NCI-H526 treated with DMSO at 0.1 percent for 48 hours (cell line): ENCODE measurements at places on chromosomes 4 and X.

DNA sequence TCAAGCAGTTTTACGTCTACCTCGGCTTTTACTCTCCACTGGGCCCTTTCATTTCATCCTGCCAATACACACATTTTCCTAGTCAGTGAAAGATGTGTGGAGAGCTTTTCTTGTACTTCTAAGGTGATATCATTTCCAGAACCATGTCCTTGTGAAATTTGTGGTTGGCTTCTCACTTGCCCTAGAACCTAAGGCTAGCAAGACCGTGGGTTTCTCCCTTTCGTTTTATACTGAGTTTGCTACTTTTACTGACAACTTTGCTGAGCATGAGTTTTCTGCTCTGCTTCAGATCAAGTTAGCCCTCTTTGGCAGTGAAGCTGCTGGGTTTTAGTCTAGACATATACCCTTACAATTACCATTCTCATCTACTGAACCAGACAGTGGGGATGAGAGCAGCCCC is 95.7 kb upstream of the FRMPD4 start:
- no peak for DNase-seq

DNA sequence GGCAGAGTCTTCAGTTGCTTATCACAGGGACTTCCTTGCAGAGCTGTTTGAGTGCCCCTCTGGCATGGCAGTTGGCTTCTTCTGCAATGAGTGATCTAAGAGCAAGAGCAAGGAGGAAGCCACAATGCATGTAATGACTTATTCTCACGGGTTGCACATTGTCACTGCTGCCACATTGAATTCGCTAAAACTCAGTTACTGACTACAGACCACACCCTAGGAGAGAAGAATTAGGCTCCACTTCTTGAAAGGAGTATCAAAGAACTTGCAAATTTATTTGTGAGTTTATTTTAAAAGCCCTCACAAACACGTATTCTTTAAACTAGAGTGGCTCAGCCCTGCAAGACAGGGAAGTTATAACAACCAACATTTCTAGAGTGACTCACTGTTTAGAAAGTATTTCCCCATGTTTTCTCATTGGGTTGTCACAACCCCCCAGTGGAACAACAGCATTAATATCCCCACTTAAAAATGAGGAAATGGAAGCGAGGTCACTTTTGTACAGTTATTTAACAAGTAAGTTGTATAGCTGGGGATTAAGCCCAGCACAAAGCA is 32.4 kb upstream of the RBPJ start:
- no peak for DNase-seq

DNA sequence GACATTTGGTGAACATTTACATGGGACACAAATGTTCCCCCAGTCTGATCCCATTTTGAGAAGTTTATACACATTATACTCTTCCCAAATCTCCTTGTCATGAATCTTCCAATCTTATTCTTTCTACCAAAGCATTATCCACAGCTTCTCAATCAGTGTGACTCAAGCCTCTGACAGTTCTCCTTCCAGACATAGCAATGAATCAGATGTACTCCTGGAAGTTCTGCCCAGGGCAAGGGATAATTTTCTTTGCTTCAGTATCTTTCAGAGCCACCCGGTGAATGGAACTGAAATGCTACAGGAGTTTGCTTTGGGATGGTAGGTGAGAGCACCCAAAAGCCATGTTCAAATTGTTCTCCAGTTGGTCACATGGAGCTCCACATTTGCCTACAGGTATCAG is 145.5 kb downstream of the ANXA5 start:
- DNase-seq, result no peak

GRCh38 chr4:2768921-2769336 is 12.8 kb upstream of the TNIP2 start:
- no peak for DNase-seq

DNA sequence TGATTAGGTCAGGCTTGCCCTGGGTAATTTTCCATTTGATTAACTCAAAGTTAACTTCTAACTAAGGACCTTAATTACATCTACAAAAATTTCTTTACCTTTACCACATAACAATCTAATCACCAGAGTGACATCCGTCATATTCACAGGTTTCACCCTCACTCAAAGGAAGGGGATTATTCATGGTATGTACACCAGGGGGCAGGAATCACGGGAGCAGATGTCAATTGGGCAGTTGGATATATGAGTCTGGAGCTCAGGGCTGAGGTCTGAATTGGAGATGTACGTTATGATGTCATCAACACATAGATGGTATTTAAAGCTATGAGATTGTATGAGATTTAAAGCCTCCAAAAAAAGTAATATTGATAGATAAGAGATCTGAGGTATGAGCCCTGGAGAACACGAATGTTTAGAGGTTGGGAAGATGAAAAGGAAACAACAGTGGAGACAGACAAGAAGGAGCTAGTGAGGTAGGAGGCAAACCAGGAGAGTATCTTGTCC is 52.9 kb downstream of the PGRMC1 start:
- DNase-seq, result no peak

DNA sequence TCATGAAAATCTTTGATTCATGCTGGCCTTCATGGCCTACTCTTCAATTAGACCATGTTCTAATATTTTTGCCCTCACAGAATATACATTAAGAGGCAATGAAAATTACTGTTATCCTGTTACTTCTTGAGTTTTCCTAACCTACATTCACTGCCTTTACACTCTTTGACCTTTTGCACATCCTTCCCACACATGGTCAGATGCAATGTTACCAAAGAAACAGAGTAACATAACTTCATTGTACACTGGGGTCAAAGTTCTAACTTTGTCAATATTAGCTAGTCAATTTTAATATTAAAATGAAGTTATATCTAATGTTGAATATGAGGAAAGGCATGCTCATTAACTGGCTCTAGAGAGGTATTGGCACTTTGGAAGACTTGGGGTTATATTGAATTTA is 284.8 kb downstream of the TEX13C start:
- DNase-seq, result no peak

- DNase-seq, result no peak
Observed at GRCh38 chrX:40096395-40097091, 1.2 kb downstream of the BCOR start.

DNA sequence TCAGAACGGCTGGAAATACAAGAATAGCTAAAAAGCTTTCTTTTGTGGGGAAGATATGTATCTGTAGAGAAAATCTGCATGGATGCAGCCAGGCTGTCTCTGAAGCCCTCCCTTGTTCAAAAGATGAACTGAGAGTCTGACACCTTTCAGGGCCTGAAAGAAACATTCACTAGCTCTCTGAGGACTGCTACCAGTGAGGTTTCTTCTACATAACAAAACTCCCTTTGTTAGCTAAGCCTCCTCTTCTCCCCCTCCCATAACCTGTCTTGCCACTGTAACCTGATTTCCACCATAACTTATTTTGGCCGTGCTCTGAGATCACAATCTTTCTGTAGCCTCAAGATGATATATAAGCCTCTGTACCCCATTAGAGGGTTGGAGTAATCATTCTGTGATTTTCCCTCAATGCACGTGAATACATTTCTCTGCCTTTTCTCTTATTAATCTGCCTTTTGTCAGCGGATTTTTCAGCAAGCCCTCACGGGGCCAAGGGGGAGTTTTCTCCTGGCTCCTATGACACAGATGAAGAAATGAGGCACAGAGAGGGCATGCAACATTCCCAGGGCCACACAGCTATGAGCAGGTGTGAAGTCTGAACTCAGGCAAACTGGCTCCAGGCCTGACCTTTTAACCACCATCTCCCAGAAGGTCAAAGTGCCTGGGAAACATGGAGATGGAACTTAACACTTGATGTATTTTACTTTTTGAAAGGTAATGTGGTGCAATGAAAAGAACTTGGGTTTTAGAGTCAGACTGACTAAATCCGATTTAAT is 161.6 kb upstream of the PRDX4 start:
- DNase-seq, result peak; percentile 26

- DNase-seq, result no peak
Observed at GRCh38 chr4:145315811-145316225, 135.4 kb upstream of the OTUD4 start.

DNA sequence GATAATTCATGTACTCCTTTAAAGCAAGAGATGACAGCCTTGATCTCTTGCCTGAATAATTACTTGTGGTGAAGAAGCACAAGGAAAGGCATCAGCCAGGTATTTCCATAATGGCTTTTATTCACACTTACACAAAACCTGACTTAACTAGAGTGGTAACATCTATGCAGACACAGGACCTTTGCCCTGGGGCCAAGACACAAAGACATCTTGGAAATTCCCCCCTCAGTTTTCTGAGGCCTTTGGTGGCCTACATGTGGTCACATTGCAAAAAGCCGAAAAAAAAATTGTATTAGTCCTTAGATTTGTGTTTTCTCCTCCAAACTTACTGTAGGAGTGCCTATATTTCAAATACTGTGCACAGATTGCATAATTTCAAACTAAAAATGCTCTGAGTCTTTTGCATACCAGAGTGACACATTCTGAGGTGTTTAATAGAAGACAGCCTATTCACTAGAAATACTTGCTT is 172.4 kb downstream of the PDGFC start:
- DNase-seq, result no peak

GRCh38 chr4:138773321-138773720 is 242.3 kb upstream of the NOCT start:
- no peak for DNase-seq

DNA sequence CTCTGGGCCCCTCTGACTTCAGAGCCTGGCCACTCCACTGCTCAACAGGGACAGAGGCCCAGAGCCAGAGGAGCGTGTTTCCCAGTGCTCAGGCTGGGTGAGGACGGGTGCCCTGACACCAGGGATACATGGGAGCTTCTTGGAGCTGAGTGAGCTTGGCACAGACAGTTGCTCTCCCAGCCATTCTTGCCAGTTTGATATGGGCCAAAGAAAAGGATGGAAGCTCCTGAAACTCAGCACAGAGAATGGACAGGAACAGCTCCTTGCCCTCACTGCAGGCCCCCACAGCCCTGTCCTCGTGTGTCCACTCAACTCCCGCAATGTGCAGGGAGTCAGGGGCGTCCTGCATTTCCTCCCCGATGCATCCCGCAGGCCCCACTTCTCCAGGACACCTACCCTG is 38.8 kb downstream of the NSG1 start:
- DNase-seq, result no peak

GRCh38 chr4:72314869-72315268 is 254.2 kb downstream of the ADAMTS3 start:
- DNase-seq, result no peak

DNA sequence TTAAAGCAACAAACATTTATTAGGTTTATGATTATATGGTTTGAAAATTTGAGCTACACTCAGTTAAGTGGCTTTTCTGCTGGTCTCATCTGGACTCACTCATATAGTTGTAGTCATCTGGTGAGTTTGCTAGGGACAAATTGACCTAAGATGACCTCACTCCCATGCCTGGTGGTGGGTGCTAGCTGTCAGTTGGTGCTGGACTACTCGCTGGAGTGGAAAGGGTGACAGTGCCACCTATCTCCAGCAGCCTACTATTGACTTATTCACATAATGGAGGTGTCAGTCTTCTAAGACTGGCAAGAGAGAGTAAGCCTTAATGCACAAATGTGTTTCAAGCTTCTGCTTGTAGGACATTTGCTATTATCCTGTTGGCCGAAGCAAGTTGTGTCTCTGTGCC is 88.2 kb downstream of the TASL start:
- no peak for DNase-seq

GRCh38 chrX:6644411-6644810 is 109.5 kb upstream of the VCX3A start:
- no peak for DNase-seq

- DNase-seq, result no peak
Observed at GRCh38 chr4:89820010-89820409, 17.0 kb downstream of the SNCA start.

DNA sequence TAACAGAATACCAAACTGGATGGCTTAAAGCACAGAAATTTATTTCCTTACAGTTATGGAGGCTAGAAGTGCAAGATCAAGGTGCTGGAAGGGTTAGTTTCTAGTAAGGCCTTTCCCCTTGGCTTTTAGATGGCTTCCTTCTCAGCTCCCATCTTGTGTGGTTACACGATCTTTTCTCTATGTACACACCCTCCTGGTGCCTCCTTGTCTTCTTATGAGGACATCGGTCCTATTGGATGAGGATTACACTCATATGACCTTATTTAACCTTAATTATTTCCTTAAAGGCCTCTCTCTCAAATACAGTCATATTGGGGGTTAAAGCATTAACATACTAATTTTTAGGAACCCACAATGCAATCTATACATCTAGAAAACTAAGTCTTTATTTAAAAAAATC is 787.9 kb upstream of the GALNTL6 start:
- no peak for DNase-seq

GRCh38 chr4:113467581-113467980 is 294.0 kb downstream of the CAMK2D start:
- DNase-seq, result no peak

GRCh38 chr4:123505095-123506010 is 108.8 kb downstream of the SPRY1 start:
- DNase-seq, result peak; percentile 92

- no peak for DNase-seq
Observed at GRCh38 chr4:114875630-114876029, 237.8 kb downstream of the NDST4 start.

- no peak for DNase-seq
Observed at GRCh38 chr4:7007142-7007907, 35.8 kb upstream of the TADA2B start.

- DNase-seq, result no peak
Observed at GRCh38 chrX:82196866-82197265, 995.0 kb downstream of the SH3BGRL start.

DNA sequence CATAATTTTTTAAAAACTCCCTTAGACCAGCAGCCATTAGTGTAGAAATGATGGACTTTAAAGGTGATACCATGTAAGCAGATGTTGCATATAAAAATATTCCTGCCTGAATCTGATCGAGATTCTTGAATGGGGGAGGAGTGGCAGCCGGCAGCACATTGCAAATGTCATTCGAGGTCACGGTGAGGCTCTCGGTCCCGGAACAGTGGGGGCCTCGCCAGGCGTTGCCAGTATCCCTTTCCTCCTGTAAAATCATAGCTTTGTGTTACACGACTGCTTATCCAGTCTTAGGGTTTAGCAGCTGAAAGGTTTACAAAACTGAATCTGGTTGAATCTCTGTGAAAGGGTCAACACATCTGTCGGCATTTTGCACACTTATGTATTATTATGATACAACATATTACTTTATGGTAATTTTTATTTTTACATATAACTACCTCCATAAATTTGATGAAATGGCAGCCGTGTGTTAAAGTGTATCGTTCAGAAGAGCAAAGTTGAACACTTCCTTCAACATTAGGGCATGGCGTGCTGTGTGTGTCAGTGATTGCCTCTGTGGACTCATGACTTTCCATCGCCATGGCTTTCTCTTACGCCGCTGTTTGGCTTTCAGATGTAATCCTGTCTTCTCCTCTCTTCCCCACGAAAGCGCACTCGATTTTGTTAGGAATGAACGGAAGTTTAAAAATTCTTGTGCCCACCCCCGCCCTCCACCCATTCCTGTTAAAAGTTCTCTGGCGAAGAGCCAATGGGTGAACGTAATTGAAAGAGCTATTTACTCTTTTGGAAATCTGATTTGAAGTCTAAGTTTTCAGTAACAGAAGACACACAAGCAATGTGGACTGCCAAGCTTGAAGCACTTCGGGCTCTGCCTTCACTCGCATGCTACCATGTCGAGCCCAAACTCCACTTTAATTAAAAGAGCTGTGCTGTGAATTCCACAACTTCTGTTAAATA is 114.8 kb downstream of the STOX2 start:
- no peak for DNase-seq

GRCh38 chr4:99383833-99384392 is 31.4 kb upstream of the ADH1C start:
- DNase-seq, result no peak

GRCh38 chr4:101160792-101161592 is 186.3 kb downstream of the PPP3CA start:
- no peak for DNase-seq

GRCh38 chr4:65651751-65652150 is 18.5 kb downstream of the EPHA5 start:
- no peak for DNase-seq
